CD4-positive, alpha-beta memory T cell (primary cell): ENCODE measurements at places on chromosomes 5 and 9.

GRCh38 chr5:179226696-179227095 lies 118.6 kb downstream of the ADAMTS2 start:
- no peak for DNase-seq

DNA sequence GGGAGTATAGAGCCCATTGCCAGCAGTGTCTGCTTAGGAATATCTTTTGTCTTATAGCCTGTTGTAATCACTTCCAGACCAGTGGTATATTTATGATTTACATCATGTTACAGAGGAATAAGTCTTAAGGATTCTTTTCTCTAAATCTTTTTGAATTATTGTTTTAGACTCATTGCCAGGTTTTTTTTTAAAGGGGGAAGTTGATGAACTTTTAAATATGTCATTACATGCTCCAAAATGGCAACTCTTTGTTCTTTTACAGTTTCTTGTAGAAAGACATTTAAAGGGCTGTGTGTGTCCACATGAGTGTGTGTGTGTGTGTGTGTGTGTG lies 59.4 kb upstream of the NFIB start:
- no peak for DNase-seq

DNA sequence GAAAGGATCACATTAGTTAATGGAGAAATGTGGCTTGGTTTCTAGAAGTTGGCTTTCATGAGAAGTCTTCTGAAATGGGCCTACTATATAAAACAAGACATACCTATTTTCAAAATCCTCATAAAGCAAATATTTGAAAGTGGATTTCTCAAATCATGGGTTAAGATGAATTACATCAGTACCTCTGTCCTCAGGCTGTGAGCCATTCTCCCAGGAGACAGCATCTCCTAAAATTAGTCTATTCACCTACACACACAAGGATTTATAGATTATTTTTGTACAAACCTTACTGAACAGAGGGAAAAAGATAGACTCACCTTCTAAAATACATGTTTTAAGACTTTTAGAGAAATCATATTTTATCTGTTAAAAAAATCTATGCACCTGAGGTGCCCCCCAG lies 32.1 kb upstream of the SPOCK1 start:
- no peak for DNase-seq

GRCh38 chr5:133564921-133565565 lies 47.3 kb downstream of the FSTL4 start:
- no peak for DNase-seq

DNA sequence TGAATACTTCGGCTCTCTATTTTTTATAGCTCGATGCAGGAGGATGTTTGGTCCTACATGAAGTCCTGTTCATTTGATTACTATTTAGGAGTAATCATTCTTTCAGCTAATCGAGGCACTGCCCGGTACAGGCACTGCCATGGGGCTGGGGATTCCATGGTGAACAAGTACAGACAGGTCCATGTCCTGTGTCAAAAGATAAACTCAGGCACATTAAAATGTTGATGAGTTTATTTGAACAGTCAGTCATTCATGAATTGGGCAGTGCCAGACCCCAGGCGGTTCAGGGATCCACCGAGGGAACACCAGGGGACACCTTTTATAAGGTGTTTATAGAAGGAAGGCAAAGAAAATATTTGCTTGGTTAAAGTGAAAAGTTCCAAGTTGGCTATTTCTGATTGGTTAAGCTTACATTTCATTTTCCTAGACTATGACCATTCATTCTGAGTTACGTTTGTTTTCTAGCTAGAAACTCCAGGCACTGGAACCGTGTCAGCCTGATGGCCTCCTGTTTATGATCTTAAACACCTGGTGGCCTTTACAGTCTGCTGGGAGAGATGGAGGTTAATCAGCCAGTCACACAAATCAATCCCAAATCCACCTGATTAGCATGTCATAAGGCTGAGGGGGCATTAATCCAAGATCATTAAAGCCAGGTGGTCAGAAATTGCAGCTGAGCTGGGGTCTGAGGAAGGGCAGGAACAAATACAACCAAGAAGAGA lies 47.0 kb upstream of the TDRD7 start:
- no peak for DNase-seq

- DNase-seq = no peak
These were observed 62.0 kb upstream of the MEF2C start for GRCh38 chr5:88944751-88945531.

- no peak for DNase-seq
These were observed 21.9 kb upstream of the NOTCH1 start for GRCh38 chr9:136567651-136568287.

DNA sequence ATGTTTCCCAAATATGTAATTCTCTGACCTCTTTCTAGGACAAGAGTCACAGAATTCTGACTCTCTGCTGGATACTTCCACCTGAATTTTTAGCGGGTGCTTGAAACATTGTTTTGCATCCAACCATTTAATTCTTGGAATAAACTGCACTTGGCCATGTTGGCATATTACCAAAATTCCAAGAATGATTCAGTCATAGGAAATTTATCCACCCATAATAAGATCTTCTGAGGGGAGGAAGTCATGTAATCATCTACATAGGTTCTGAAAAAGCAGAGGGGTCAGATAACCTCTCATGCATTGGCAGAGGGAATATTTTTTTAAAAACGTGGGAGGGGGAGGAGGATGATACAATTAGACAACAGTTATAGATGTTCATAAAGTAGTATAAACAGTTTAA lies 156.9 kb downstream of the PAM start:
- DNase-seq = no peak

GRCh38 chr5:174623433-174624019 lies 100.9 kb upstream of the MSX2 start:
- DNase-seq = no peak

- no peak for DNase-seq
These were observed 93.4 kb upstream of the IRX4 start for GRCh38 chr5:1975898-1976765.

GRCh38 chr9:26951794-26952193 lies 4.4 kb upstream of the IFT74 start:
- DNase-seq = no peak

DNA sequence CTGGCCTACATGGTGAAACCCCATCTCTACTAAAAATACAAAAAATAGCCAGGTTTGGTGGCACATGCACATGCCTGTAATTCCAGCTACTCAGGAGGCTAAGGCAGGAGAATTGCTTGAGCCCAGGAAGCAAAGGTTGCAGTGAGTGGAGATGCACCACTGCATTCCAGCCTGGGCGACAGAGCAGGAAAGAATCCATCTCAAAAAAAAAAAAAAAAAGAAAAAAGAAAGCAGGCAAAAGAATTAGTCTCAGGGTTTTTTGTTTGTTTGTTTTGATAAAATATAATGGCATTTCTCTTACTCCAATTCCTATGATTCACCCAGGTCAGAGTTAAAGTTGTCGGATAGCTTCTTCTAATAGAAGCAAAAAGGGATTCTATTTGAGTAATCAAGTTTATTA lies 67.0 kb upstream of the ATG10 start:
- no peak for DNase-seq

- no peak for DNase-seq
These were observed 223.8 kb downstream of the SEC61B start for GRCh38 chr9:99445920-99446319.

DNA sequence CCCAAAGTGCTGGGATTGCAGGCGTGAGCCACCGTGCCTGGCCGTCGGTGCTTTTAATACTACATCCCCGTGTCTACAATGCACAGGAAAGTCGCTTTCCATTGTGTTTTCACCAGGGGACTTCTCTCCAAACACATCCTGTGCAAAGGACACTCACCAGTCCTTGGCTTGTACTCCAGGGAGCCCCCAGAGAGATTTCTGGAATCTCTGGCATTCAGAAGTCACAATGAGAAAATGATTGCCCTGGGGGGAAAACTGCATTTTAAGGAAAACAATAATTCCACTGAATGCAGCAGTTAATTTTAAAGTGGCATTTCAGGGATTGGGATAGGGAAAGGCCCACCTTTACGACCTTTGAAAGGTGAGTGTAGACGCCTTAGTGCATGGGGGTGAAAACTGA lies 112.0 kb downstream of the ADAMTS16 start:
- no peak for DNase-seq

DNA sequence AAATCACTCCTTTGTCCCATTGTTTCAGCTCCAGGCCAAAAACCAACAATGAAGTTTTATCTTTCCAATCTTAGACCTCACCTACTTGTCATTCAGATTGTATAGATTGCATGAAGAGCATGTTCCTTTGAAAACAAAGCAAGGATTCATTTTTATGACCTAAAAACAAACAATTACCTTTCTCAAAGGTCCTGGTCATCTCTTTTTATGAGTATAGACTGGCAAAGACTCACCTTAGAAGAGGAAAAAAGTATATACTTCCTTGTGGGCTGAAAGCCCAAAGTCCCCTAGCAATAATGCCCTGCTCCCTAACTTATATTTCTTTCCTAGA lies 28.4 kb upstream of the TLE1 start:
- DNase-seq = no peak

DNA sequence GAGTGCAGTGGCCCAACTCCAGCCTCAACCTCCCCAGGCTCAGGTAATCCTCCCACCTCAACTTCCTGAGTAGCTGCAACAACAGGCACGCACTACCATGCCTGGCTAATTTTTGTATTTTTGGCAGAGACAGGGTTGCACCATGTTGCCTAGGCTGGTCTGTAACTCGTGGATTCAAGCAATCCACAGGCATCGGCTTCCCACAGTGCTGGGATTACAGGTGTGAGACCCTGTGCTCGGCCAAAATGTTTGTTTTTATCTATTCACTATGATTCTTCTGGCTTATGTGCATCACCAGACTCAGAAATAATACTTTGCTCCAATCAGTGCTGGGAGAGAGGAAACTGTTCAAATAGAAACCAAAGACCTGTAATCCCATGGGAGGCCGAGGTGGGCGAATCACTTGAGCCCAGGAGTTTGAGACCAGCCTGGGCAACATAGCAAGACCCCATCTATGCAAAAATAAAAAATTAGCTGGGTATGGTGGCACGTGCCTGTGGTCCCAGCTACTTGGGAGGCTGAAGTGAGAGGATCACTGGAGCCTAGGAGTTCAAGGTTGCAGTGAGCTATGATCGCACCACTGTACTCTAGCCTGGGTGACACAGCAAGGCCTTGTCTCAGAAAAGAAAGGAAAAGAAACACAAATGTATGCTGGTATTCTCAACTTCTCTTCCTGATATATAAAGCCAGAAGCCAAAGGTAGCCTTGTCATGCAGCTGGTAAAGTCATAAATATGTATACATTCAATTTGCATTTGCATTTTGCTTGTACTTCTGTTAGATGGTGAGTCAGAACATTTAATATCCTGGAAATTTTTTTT lies 4.5 kb downstream of the PIP5K1B start:
- DNase-seq = no peak

DNA sequence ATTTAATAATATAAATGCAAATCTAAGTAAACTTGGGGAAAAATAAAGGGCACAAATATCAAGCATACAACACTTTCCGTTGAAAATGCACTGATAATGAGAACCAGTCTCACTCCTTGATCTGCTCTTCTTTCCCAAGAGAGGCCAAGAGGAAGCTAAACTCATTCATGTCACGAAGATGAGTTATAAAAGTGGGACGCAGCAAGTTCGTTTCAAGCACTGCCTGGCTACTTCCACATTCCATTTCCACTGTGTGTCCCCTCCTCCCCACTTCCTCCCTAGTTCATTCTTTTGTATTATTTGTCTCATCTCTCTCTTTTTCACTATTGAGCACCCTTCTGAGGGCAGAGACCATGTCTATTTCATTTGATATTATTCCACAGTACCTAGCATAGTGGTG lies 158.1 kb downstream of the SLC24A2 start:
- DNase-seq = no peak

DNA sequence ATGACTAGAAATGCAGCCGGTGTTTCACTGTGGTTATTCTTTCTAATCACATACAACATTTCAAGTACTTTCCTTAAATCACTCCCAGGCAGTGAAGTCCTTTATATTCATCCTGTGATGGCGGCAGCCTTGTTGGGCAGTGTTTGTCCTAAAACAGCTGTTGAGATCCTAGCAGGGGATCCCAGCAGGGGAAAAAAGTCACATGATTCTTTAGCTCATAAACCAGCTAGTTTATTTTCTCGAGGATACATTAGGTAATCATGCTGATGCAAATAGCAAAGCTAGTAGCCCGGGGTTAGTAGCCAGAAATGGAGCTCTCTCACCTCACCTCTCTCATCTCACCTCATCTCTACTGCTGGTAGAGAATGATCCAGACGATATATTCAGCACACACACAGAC lies 70.5 kb downstream of the FOXD1 start:
- no peak for DNase-seq

- no peak for DNase-seq
These were observed 85.1 kb downstream of the BRINP1 start for GRCh38 chr9:119284118-119284517.
